ENCODE measurements at places on chromosomes 5 and 9. TPM values are rescaled to one million over a fixed set of nuclear protein-coding genes. Genes with fewer than 3 reads are reported as not detected.

Gene BARHL1
- not detected for total RNA-seq

Gene TMEM174
- total RNA-seq, result not detected

Gene GGTA1
- total RNA-seq, result 2.3 TPM

Gene PPP3R2
- not detected for total RNA-seq

Gene INSL6
- total RNA-seq, result not detected

Gene OBP2B
- not detected for total RNA-seq

Gene C5orf58
- not detected for total RNA-seq

Gene TRIP13
- total RNA-seq, result 7.5 TPM

Gene PTPA
- total RNA-seq, result 57.9 TPM

Gene SLIT3
- total RNA-seq, result 0.78 TPM

Gene TMEM232
- total RNA-seq, result 19.3 TPM

Gene LECT2
- not detected for total RNA-seq

Gene PCDHGB2
- total RNA-seq, result 8.3 TPM

Gene LMBRD2
- 85.8 TPM for total RNA-seq

Gene LTC4S
- total RNA-seq, result 1.7 TPM

Gene INSL4
- total RNA-seq, result not detected

Gene PDCD1LG2
- 0.62 TPM for total RNA-seq

Gene OLFM1
- 77.8 TPM for total RNA-seq

Gene PRDM9
- not detected for total RNA-seq

Gene CDH18
- 10.0 TPM for total RNA-seq

Gene TAF1L
- total RNA-seq, result 0.78 TPM

Gene SLC6A19
- not detected for total RNA-seq

Gene ARSI
- total RNA-seq, result 0.31 TPM

Gene PRSS3
- total RNA-seq, result not detected

Gene HMHB1
- total RNA-seq, result not detected

Gene MTAP
- 20.3 TPM for total RNA-seq

Gene KLHL3
- 8.7 TPM for total RNA-seq

Gene DRD1
- total RNA-seq, result 6.1 TPM

Gene PCDHGA6
- 12.3 TPM for total RNA-seq

Gene TLX3
- not detected for total RNA-seq

Gene SPACA9
- total RNA-seq, result 2.8 TPM

Gene DMRT3
- 0.16 TPM for total RNA-seq

Gene EGFLAM
- total RNA-seq, result 3.1 TPM

Gene CEL
- total RNA-seq, result not detected

Gene ENTPD2
- 0.16 TPM for total RNA-seq

Gene GPR21
- total RNA-seq, result 13.3 TPM

Gene THBS4
- 2.2 TPM for total RNA-seq

Gene ARL10
- 50.5 TPM for total RNA-seq

Gene C9orf153
- 0.62 TPM for total RNA-seq

Gene FAM193B
- total RNA-seq, result 32.1 TPM

Gene PGM5
- total RNA-seq, result 5.6 TPM

Gene DEPDC1B
- total RNA-seq, result 10.3 TPM

Gene CSF2
- not detected for total RNA-seq

Gene ANKRD31
- total RNA-seq, result 0.94 TPM

Gene SCGB3A2
- total RNA-seq, result not detected

All from occipital lobe (tissue), 3 donors.